BJ (cell line): ENCODE measurements at places on chromosomes 1 and 21. TPM values are rescaled to one million over a fixed set of nuclear protein-coding genes. Genes with fewer than 3 reads are reported as not detected.

GRCh38 chr1:23224739-23225648 lies 7.7 kb upstream of the HTR1D start:
- DNase-seq, result peak; percentile 28

DNA sequence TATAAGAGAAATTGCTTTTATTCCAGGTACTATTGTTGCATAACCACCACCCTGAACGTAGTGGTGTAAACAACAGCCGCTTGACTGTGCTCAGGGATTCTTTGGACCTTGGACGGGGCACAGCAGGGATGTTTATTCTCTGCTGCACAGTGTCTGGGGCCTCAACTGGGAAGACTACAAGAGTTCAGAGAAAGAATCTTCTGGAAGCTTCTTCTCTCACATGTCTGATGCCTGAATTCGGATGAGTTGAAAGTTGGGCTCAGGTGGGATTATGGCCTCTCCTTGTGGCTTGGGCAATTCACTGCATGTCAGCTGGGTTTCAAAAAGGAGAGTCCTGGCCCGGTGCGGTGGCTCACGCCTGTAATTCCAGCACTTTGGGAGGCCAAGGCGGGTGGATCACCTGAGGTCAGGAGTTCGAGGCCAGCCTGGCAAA lies 19.0 kb upstream of the SSBP3 start:
- DNase-seq, result no peak

GUCA2B gene
- not detected in 2 replicates for polyA plus RNA-seq

TMPRSS3 gene
- not detected in 2 replicates for polyA plus RNA-seq
